ENCODE measurements at places on chromosomes 16 and 17.

- DNase-seq, result no peak
Observed at GRCh38 chr17:77901481-77901880, 57.0 kb upstream of the TNRC6C start.

DNA sequence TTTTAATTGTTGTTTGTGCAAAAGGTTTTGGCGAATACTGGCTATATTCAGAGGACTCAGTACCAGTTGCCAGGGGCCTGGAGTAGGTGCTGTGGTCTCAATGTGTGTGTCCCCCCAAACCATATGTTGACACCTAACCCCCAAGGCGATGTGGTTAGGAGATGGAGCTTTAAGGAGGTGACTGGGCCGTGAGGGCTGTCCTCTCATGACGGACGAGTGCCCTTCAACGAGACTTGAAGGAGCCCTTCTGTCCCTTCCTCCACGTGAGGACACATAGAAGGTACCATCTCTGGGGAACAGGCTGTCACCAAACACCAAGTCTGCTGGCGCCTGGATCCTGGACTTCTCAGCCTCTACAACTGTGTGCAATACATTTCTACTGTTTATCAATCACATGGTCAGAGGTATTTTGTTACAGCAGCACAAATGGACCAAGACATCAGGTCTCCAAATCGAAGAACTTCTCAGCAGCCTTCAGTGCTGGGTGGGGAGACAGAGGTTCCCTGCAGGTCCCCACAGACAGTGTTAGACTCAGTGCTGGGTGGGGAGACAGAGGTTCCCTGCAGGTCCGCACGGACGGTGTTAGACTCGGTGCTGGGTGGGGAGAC, 24.8 kb upstream of the METRNL start:
- no peak for DNase-seq

DNA sequence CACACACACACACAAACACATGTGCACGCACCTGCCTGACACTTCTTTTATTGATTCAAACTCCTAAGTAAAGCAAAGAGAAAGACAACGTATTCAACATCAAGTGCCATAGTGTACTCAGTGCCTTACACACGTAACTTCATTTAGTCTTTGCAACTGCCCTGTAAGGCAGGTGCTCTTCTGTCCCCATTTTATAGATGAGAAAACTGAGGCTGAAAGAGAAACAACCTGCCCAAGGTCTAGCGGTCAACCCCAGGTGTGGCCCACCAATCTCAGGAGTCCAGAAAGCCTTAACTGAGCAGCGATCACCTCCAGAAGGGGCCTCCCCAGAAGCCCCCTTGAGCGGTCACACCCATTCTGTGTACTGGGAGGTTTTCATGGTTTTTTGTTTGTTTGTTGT, 10.3 kb upstream of the GSG1L start:
- DNase-seq, result no peak

DNA sequence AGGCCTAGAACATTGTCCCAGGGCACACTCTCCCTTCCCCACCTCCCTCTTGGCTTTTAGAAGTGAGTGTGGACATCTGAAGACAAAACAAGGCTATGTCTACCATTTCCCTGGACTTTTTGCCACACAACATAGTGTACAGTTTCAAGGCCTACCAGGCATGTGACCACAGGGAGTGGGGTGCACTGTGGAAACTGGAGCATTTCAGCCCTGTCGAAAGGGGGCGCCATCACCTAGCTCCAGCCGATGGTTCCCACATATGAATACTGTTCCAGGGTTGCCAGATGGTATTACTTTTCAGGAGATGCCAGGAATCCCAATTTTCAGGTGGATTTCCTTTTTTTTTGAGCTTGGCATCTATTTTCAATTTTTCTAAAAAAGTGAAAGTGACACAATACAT, 140.7 kb downstream of the KATNIP start:
- no peak for DNase-seq

- DNase-seq, result no peak
Observed at GRCh38 chr17:1431631-1432104, 24.4 kb downstream of the CRK start.

DNA sequence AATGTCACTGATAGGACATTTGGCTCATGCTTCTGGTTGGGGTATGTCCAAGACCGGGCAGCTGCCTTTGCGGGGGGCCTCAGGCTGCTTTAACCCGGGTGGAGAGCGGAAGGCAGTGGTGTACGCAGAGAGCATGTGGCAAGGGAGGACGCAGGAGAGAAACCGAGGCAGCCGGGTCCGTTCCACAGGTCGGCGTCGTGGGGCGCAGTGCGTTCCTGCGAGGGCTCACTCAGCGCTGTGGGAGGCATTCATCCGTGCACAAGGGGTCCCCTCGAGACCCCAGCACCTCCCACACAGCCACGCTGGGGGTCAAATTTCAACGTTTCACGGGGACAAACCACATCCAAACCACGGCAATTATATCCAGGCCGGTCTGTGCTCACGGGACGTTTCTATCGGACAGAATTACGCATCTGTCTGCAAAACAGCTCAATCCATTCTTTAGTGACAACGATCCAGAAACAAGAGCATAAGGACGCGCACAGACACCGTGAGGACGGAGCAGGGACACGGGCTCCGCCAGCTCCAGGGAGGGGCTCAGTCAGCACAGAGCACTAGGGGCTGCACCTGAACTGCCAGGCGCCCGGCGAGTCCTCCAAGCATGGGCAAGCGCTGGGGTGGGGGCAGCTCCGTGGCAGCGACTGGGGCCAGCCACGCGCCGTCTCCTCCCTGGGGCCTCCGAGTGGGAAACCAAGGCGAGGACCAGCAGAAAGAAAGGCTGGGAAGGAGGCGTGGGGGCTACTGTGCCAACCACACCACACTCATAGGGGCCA, 108.4 kb upstream of the METRNL start:
- no peak for DNase-seq

DNA sequence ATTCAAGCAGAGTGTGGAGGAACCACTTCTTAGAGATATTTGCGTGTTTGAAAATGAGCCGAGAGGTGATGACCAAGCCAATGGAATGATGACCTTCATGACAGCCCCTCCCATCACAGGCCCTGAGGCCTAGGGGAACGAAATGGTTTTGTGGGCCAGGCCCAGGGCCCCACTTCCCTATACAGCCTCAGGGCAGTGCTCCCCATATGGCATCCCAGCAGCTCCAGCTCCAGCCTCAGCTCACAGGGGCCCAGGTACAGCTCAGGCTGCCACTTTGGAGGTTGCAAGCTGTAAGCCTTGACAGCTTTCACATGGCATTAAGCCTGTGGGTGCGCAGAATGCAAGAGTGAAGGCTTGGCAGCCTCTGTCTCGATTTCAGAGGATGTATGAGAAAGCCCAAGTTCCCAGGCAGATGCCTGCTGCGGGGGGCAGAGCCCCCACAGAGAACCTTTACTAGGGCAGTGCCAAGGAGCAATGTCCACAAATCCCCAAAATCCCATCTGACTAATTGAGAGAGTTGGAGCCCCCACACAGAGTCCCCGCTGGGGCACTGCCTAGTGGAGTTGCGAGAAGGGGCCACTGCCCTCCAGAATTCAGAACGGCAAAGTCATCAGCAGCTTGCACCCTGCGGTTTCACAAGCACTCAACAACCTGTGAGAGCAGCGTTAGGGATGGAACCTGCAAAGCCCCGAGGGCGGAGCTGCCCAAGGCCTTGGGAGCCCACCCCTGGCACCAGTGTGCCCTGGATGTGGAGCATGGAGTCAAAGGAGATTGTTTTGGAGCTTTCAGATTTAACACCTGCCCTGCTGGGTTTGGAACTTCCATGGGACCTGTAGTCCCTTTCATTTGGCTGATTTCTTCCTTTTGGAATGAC, 21.2 kb downstream of the CHMP6 start:
- peak; percentile 35 for DNase-seq

DNA sequence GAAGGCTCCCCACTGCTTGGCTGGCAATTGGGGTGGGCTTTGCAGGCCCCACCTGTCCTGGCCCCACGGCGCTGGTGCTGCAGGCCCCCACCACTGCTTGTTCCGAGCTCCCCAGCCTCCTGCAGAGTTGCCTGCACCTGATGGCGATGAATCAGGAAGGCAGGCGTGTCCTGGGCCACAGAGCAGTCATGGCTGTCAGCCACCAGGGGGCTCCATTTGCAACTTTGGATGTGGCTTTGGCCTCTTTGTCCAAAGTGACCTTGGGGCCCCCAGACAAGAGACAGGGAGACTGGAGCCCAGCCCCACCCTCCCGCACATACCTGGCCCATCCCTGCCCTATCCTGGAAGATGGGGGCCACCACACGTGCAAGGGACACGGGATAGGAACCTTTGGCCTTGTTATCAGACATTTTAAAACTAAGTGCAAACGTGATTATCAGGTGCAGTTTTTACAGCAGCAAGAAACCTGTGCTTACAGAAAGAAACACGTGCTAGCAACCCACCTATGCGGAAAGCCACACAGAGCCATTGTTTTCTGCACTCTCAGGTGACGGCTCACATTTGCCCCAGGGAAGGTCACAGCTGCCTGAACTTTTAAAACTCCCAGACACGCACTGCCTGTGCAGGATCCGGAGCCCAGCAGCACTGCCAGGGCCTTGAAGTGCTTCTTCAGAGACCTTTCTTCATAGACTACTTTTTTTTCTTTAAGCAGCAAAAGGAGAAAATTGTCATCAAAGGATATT, at the start of gene DNASE1:
Gene DNASE1, plus strand, starts transcription at position 443 of the 743 bp plus-strand sequence. CDS start 683 bp downstream, outside the sequence.
- DNase-seq, result peak; percentile 10

GRCh38 chr16:8370374-8371270, 219.7 kb downstream of the TMEM114 start:
- no peak for DNase-seq

- no peak for DNase-seq
Observed at GRCh38 chr17:11282586-11282985, 41.6 kb downstream of the SHISA6 start.

DNA sequence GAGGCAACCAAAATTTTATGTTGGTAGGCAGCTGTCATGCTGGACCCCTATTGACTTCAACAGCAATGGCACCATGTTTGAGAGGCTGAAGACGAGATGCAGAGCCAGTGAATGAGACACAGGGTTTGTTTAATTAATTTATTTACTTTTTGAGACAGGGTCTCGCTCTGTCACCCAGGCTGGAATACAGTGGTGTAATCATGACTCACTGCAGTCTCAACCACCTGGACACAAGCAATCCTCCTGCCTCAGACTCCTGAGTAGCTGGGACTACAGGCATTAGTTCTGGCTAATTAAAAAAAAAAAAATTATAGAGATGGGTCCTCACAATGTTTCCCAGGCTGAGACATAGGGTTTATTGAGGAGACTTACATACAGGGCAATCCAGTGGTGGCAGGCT, 36.2 kb upstream of the PPM1D start:
- no peak for DNase-seq

DNA sequence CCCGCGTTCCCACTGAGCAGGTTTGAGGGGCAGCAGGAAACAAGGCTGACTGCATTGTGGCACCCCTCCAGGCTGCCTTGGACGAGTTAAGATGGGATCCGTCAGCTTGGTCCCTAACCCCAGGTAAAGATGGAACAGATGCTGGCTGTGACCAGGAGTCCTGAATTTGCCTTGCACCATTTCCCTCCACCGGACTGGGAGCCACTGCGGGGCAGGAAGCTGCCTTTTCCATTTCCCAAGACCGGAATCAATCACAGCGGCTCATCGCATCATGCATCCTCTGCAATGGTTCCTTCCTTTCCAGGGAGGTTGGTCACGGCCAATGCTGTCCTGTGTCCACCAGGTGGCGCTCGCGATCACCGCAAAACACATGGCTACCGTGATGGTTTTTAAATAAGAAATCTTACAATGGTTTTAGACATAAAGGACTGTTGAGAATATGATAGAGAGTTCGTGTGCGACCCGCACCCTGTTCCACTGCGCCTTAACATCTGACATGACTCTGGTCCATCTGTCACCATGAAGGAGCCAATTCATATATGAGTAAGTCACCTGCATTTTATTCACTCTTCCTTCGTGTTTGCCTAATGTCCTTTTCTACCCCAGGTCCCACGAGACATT, 6.8 kb upstream of the MEAK7 start:
- DNase-seq, result peak; percentile 69

Data from NCI-H345 (cell line).